ENCODE measurements at places on chromosomes 7 and 10.

- DNase-seq: no peak
These were observed 4.4 kb upstream of the FZD9 start for GRCh38 chr7:73429215-73429614.

- DNase-seq: no peak
These were observed 94.7 kb upstream of the LYZL2 start for GRCh38 chr10:30724296-30724695.

DNA sequence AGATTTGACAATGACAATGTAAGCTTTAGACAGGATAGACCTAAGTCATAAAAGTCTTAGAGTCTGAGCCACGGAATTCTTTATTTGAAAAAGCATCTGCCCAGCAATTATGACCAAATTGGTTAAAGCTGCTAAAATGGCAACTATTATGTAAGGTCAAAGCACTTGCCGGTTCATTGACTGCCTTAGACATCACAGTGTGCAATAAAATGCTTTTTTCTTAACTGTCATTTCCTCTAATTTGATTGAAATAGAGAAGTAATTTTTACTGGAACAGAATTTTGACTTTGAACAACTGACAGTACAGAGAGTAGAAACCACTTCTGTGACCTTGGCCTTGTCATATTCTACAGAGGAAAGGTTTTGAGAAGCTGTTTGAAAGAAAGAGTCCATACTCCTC, 142.9 kb downstream of the THSD7A start:
- no peak for DNase-seq

DNA sequence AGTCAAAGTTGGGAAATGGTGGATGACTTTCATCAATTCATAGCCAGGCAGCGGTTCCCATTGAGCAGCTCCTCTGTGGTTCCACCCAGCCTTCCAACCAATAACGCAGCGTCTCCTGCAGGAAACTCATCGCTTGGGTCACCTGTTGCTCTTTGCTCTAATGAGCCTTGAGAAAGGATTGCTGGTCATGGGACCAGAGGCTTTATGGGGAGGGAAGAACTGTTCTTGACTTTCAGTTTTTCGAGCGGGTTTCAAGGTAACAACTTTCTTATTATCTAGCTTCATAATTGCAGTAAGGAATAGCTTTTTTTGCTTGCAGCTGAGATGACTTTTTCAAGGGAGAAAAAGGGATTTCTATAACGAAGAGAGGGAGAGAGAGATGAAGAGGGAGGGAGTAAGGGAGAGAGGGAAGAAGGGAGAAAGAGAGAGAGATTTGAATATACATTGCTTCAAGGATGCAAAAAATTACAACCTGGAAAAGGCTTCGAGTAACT, 405 bp upstream of the ENTPD1 start:
- DNase-seq: no peak

- DNase-seq: no peak
These were observed 8.0 kb downstream of the SHTN1 start for GRCh38 chr10:116997015-116997414.

GRCh38 chr7:48964074-48964473, 39.7 kb downstream of the CDC14C start:
- no peak for DNase-seq

DNA sequence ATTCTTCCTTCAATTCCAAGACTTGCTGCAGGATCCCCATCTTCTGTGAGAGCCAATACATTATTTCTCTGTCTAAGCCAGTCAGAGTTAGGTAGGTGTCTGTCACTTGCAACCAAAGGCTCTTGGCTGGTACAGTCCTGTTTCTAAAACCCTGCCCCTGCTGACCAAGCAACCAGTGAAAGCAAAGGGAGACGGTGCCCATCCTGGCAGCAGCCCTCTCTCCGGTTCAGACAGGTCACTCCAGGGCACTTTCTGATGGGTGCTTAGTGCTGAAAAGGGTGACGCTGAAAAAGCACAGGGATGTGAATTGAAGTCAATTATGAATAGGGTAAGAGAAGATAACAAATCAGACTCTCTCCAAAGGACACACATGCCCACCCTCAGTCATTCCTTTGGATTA, 37.5 kb downstream of the SPOCK2 start:
- DNase-seq: no peak
